ENCODE measurements at places on chromosomes 2 and 18. TPM values are rescaled to one million over a fixed set of nuclear protein-coding genes. Genes with fewer than 3 reads are reported as not detected.

The SETBP1 gene
- 16.2 TPM for total RNA-seq

The PTPRM gene
- total RNA-seq = 18.0 TPM

The LYG1 gene
- not detected for total RNA-seq

The BCL11A gene
- 65.4 TPM for total RNA-seq

The SH3BP4 gene
- 29.9 TPM for total RNA-seq

The CNRIP1 gene
- total RNA-seq = 40.7 TPM

The PSD4 gene
- 68.7 TPM for total RNA-seq

The CFAP221 gene
- total RNA-seq = not detected

The CNTNAP5 gene
- total RNA-seq = 0.27 TPM

The DAPL1 gene
- total RNA-seq = not detected

The GPR45 gene
- total RNA-seq = not detected

The ONECUT2 gene
- total RNA-seq = under 0.01 TPM

The C2orf92 gene
- 5.1 TPM for total RNA-seq

The GLI2 gene
- under 0.01 TPM for total RNA-seq

The C2orf81 gene
- total RNA-seq = 2.7 TPM

The CD207 gene
- not detected for total RNA-seq

The AQP12B gene
- under 0.01 TPM for total RNA-seq

The SP140 gene
- 1.3 TPM for total RNA-seq

The GCC2 gene
- total RNA-seq = 8.1 TPM

The LOXHD1 gene
- under 0.01 TPM for total RNA-seq

The SGPP2 gene
- total RNA-seq = under 0.01 TPM

The SP140L gene
- 5.4 TPM for total RNA-seq

The NT5C1B gene
- total RNA-seq = not detected

The PER2 gene
- 19.9 TPM for total RNA-seq

The LPIN1 gene
- 50.6 TPM for total RNA-seq

The FIGN gene
- total RNA-seq = under 0.01 TPM

The ABHD3 gene
- 16.7 TPM for total RNA-seq

The CIB4 gene
- total RNA-seq = not detected

The CFC1 gene
- total RNA-seq = not detected

The MOCOS gene
- under 0.01 TPM for total RNA-seq

The TEX44 gene
- not detected for total RNA-seq

The CYBRD1 gene
- total RNA-seq = 39.6 TPM

The UGT1A3 gene
- total RNA-seq = not detected

The MDH1B gene
- total RNA-seq = 1.3 TPM

The FEV gene
- total RNA-seq = not detected

The STEAP3 gene
- total RNA-seq = 13.5 TPM

The ADD2 gene
- total RNA-seq = 4.3 TPM

The LDLRAD4 gene
- 63.3 TPM for total RNA-seq

The MAPK4 gene
- not detected for total RNA-seq

The CERKL gene
- under 0.01 TPM for total RNA-seq

The TFPI gene
- 43.1 TPM for total RNA-seq

The ACTG2 gene
- not detected for total RNA-seq

The CD226 gene
- total RNA-seq = 0.81 TPM

The SCYGR5 gene
- not detected for total RNA-seq

The BOLL gene
- total RNA-seq = not detected

The MALL gene
- total RNA-seq = 1.1 TPM

The RAPGEF4 gene
- under 0.01 TPM for total RNA-seq

The MCEE gene
- total RNA-seq = 8.6 TPM

The ZSWIM2 gene
- total RNA-seq = not detected

The LBX2 gene
- total RNA-seq = 0.54 TPM

The HOXD4 gene
- not detected for total RNA-seq

The FER1L5 gene
- total RNA-seq = not detected

The TCF23 gene
- not detected for total RNA-seq

The GRB14 gene
- not detected for total RNA-seq

The HEATR5B gene
- 57.4 TPM for total RNA-seq

The OTOS gene
- total RNA-seq = not detected
